ENCODE measurements at places on chromosomes 6 and 20.

DNA sequence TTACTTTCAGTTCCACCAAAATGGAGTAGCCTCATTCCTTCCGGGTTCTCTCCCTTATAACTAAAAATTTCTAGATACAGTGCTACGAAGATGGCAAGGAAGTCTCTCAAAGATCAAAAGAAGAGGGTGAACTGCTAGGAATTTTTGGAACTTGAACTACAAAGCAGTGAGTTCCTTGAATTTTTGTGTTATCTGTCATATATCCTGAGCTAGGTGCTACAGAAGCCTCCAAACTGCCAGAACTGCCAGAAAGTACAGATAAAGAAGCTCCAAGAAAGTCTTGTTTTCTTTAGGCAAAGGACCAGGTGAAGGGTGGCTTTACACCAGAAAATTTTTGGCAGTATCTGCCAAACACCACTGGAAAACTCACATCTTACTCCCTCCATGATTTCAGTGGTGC, 218.8 kb upstream of the FLRT3 start:
- no peak for DNase-seq

GRCh38 chr6:12064131-12064530, 52.0 kb downstream of the HIVEP1 start:
- no peak for DNase-seq

- DNase-seq: no peak
Measured at GRCh38 chr20:58202044-58202443, 26.4 kb downstream of the ANKRD60 start.

DNA sequence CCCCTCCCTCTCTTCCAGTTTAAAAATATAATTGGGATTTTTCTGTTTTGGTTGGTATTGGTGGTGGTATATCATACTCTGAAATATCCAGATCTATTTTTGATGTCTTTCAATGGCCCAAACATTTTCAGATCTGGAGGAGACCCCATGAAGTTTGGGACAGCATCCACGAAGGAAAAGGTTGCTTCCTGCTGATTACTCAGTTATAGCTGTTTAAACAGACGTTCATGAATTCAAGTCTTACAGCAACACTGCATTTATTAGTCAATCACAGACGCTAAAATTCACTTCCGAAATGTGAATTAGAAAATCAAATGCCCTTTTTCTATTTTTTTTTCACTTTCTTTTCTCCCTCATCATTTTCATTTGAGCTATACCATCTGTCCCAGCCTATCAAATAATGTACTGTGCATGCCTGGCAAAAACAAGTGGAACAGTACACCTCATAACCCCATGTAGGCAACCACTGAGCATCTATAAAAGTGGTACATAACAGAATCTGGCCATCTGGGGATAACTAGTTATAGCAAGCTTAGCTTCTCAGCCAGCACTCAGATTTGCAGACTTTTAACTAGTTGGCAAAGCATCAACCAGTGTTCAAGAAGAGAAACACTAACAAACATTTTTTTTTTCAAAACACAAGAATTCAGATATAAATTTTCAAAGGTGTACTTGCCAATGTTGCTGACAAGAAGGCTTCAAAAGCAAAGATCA, 124.5 kb downstream of the HIVEP2 start:
- DNase-seq: no peak

DNA sequence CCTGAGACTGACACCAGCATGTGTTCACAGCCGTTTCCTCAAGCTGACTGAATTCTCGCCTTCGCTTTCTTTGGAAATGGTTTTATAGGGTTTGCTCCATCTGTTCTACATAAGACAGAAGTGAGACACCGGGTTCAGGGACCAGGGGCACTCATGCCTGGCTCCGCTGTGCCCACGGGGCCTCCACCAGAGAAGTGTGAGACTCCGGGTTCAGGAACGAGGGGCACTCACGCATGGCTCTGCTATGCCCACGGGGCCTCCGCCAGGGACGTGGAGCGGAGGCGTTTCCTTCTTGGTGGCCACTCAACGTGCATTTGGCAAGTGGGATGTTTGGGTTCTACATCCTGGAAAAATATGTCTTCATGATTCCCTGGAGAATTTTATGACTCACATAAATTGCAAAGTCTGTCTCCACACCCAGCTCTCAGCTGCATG, 106.6 kb downstream of the RNASET2 start:
- DNase-seq: no peak

DNA sequence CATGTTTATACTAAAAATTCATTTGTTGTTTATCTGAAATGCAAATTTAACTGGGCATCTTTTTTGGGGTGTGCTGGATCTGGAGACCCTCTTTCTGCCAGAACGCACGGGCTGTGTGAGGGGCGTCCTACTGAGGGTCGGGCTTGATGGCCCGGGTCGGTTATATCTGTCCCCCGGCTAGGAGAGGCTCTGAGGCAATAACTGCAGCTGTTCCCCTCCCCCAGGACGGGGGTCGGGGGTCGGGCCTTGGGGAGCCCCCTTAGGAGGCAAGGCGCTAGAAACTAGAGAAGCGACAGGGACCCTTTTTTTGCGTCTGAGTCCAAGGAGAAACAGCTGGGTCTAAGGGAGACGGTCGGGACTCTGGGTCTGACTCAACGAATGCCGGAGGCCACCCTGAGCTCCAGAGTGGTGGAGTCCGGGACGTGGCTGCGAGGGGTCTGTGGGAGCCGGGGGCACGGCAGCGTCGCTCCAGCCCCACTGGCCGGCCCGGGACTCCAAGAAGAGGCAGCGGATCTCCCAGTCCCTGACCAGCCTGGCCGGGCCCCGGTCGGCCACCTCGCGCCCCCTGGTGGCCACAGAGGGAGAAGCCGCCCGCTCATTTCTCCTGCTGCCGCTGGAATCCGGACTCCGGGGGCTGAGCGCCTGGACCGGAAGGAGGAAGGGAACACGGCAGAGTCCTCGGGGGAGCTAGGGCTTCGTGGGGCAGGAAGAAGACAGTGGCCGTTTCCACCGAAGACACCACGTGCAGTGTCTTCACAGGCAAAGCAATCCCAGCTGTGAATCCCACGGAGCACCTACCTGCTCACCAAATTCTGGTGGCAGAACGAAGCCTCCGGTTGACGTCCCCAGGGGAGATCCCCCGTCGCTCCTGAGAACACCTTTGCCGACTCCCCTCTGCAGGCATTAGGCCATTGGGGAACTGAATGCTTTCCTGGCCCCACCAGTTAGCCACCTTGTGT, 24.0 kb upstream of the SCML4 start:
- DNase-seq: peak; percentile 9

GRCh38 chr6:137870308-137870644, 3.2 kb downstream of the TNFAIP3 start:
- DNase-seq: no peak

- DNase-seq: no peak
Measured at GRCh38 chr6:47481806-47482205, 4.2 kb downstream of the CD2AP start.

- no peak for DNase-seq
Measured at GRCh38 chr20:16158090-16158975, 414.9 kb downstream of the KIF16B start.

DNA sequence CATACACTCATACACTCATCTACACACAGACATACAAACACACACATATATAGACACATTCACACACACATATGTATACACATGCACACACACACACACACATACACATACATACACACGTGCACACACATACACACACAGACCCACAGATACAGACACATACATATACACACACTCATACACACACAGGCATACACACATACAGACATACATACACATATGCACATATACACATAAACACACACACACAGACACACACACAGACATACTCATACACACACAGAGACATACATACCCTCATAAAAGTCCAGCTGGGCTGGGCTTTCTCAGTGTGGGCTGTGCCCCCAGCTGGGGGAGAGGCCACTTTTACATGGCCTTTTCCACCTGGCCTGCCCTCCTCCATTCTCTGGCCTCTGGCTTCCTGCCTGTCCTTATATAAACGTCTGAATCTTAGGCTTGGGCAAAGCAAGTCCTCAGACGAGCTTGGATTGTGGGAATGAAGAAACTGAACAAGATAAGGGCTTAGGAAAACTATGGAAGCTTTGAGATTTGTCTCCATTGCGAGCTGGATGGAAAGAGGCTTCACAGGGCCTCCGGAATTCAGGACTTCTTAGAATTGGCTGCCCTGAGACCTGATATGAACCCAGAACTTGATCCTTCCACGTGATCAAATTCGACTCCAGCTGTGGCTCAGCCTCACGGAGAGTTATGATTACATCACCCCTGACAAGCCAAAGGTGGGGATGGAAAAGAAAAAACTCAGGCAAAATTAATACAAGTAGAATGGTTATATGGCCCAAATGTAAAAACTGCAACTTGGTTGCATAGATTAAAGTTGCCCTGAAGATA, 22.5 kb upstream of the CST3 start:
- DNase-seq: no peak

DNA sequence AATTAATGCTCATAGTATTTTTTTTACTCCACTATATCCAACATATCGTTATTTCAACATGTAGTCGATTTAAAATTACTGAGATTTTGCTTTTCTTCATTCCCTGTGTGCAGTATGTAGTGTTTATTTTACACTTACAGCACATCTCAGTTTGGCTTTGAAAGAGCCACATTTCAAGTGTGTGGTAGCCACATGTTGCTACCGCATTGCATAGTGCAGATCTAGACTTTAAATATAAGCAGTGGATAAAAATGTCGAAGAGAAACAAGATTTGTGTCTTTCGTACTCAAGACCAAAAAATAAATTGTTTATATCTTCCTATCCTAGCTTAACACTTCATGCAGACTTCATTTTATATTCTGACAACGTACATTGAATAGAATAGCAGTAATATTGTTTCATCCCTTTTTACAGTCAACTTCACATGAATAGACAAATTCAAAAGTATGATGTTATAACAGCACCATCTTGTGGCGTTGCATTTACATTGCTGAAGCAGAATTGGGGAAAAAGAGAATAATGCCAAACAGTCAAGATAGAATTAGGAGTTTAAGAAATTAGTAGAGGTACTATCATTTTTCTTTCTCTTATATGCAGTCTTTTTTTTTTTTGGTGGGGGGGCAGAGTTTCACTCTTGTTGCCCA, 29.9 kb downstream of the FBXO5 start:
- DNase-seq: no peak

DNA sequence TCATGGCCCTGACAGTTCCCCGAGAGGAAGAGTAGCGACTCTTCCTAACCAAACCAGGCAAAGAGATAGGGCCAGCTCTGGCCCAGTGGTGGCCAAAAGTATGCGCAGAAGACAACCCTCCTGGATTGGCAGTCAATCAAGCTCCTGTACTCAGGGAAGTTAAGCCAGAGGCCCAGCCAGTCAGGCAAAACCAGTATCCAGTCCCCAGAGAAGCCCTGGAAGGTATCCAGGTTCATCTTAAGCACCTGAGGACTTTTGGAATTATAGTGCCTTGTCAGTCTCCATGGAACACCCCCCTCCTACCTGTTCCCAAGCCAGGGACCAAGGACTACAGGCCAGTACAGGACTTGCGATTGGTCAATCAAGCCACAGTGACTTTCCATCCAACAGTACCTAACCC, 298.3 kb downstream of the RNGTT start:
- no peak for DNase-seq

DNA sequence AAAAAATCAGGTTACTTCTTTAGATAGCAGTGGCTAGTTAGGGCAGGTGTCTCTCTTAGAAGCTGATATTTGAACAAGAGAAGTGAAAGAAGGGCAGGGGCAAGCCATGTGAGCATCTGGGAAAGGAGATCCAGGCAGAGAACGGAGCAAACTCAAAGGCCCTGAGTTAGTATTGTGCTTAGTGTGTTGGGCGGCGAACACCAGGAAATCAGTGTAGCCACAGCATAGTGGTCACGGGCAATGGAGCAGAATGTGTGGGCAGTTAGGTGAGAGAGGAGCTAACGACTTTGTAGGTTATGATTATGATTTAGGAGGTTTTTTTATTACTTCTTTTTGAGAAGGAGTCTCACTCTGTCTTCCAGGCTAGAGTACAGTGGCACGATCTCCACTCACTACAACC, 229.3 kb downstream of the TMEM242 start:
- no peak for DNase-seq

DNA sequence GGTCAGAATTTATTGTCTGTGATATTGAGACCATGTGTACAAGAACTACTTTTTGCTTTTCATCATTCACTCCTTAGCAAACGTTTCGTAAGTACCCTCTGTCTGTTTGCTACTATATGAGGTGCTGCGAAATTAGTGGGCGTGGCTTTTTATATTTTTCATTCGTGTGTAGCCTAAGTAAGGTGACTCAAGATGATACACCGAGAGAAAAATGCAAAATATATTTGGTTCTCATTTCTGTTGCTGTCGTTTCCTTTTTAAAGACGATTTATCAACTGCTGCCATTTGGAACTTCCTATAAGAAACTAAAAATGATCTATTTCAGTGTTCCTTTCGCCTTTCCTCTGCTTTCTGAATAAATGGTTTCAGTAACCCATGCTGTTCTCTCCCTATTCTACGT, 61.2 kb downstream of the VAPB start:
- DNase-seq: no peak

- DNase-seq: no peak
Measured at GRCh38 chr6:75693534-75693933, 55.5 kb upstream of the MYO6 start.

- no peak for DNase-seq
Measured at GRCh38 chr20:50670126-50670862, 21.0 kb downstream of the RIPOR3 start.

- no peak for DNase-seq
Measured at GRCh38 chr6:30543821-30544220, 12.5 kb downstream of the GNL1 start.

DNA sequence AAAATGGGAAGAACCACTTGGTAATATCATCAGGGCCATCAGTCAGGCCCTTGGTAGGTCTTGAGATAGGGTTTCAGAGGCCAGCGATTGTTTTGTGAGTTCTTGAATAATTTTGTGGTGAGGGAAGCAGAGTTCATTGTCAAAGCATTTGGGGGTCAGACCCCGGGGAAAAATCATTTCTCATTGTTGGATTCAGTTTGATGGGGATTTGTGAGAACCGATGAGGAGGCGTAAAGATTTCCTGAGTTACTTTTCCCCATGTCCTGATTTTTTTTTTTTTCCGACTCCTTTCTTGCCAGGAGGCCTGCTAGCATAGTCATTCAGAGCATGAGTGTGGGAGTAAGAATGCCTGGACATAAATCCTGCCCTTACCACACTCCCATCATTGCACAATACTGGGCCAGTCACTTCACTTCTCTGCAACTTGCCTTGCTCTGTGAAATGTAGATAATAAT, 60.3 kb downstream of the TSHZ2 start:
- no peak for DNase-seq

DNA sequence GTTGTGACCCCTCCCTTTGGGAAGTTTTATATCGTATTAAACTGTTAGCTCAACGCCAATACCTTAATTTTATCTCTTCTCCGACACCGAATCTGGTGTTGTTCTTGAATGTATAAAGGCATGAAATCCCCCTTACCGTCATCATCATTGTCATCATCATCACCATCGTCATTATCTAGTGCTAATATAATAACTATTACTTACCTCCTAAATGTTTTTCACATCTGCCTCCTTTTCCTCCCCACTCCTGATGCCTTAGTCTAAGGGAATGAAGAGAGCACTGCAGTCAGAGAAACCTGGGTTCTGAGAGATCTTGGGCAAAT, 677 bp upstream of the ZBTB24 start:
- DNase-seq: no peak

DNA sequence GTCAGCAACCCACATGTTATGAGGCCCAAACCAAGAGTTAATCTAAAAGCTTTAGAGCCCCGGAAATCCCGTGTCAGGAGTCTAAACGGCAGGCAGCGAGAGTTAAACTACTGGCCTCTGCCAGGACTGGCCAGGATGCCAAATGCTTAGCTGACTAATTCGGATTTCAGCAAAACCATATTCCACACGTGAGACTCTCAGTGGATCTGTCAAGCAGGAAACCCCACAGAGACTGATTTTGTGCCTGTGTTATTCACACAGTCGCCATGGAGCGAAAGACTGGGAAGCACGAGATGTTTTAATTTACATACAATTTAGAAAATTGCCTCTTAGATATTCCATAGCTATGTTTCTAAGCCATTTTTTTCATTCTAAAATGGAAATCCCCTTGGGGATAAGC, 152.9 kb downstream of the RNASET2 start:
- DNase-seq: no peak
